ENCODE measurements at places on chromosomes 5 and 9.

- DNase-seq: no peak
Observed at GRCh38 chr5:147483188-147483790, 26.6 kb downstream of the DPYSL3 start.

DNA sequence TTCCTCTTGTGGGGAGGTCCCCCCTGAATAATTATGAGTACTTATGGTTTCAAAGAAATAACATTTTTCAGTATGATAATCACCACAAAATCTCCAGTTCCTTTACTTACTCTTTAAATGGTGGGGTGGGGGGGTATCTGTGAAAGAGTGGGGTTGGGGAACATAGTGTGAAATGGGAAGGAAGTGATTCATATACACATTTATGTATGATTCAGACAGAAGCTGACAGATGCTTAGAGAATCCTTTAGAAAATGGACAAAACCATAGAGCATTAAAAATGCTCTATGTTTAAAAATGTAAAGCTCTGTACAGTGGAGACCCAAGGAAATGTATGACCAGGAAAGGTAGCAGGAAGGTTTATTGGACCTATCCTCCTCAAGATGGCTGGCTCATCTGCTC, 267.5 kb upstream of the GRIA1 start:
- DNase-seq: no peak

DNA sequence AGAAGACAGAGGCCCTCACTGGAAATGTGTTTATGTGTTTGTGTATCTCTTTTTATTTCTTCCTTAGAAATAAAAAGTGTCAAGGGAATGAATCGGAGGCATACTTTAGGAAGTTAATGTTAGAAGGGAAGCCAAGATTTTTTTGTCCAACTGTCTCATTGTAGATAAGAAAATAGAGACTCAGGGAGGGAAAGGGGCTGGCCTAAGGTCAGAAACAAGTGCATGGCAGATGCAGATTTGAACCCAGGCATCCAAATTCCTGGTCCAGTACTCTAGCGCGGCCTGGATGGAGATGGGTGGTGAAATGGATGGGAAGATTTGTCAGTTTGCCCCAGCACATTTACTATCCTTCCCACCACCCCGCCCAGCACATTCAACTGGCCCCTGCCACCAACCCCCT, 19.8 kb upstream of the TNIP1 start:
- DNase-seq: no peak

- DNase-seq: no peak
Observed at GRCh38 chr9:6054280-6055099, 39.1 kb upstream of the RANBP6 start.

- no peak for DNase-seq
Observed at GRCh38 chr5:152113401-152113800, 188.8 kb upstream of the GLRA1 start.
